Daoy (cell line): ENCODE measurements at places on chromosomes 4 and X. TPM values are rescaled to one million over a fixed set of nuclear protein-coding genes. Genes with fewer than 3 reads are reported as not detected.
A peak's percentile ranks its signal among the peaks of the same experiment; 100 is the strongest.

DNA sequence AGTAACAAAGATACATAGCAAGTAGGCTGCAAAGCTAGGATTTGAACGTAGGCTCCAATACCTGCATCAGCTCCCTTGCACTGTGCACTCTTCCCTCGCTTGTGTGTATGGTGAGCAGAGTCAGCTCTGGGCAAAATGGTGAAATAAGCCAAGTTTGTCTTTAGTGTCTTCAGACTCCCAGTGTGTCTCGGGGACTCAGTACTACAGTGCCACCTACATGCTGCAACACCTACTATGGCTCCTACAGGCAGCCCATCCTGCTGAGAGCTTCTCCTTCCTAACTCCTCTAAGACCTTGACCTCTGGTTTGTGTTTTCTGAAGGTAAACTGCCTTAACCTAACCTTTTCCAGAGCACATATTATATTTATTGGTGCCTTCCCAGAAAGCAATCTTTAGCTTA, 42.5 kb downstream of the RTL9 start:
- DNase-seq = no peak

GRCh38 chr4:94038195-94038594, 169.5 kb upstream of the SMARCAD1 start:
- DNase-seq = no peak

SYTL5 gene
- 0.24 and 0.29 TPM in 2 replicates for total RNA-seq

GRCh38 chr4:76733068-76733771, 164.7 kb downstream of the SOWAHB start:
- no peak for DNase-seq

H2BW1 gene
- total RNA-seq = not detected in 2 replicates

DNA sequence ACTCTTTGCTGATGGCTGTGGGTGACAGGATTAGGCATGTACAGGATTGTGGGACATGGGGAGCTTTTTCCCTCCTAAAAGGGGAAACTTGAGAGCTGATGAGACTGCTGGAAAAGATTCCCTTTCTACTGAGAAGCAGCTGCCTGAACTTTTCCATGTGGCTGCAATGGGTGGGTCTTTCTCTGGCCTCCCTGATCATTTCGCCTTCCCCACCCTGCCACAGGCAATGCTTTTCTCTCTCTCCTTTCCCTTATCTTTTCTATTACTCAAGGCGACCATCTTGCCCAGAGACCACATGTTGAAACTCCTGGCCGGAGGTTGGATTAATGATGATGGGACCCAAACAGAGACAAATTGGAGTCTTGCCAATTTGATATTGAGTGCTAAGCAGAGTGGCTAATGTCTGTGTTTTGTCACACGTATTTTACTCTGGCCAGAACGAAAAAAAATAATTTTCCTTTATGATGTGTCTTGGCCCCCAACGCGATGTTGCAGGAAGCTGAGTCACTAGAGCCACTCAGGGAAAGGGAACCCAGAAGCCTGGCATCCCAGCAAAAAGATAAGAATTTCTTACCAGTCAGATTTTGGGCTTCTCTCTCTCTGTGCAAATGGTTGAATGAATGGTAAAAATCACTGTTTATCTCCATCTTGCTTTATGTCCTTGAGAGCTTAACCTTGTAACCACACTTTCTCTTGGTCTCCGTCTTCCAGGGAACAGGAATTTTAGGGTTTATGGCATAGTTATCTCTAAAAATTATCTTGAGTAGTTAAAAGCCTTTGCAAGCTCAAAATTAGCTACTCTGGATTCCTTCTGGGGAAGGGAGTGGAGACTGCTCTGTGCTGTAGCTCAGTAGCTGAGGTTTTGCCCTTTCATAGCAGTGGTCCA, 19.4 kb upstream of the ATP8A1 start:
- no peak for DNase-seq

- DNase-seq = no peak
These were observed 13.7 kb downstream of the OCRL start for GRCh38 chrX:129553619-129554288.

NLGN3 gene
- total RNA-seq = not detected in 2 replicates

SPANXD gene
- total RNA-seq = 1.5 TPM in 1 of 2 replicates, not detected in the other

SLC10A6 gene
- not detected in 2 replicates for total RNA-seq

DNA sequence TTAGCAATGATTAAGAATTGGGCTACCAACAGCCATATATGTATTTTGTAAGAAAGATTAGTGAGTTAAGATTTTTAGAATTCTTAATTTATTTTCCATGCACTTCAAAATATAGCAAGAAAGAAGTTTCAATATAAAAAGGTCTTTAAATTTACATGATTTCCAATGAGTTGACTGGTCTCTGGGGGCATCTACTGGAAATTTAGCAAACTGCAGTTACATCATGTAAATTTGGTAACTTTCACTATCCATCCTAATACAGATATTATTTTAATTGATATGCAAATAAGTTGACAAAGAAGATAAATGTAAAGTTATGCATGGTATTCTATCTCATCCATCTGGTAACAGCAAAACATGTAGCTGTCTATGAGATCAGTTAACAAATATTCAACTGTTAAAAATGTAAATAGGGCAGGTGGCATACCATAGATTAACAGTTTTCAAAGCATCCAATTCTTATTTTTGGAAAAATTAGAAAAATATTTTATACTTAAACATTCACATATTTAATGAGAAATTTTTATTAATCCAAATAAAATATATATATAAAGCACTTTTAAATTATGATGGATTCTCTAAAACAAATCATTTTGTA, 29.1 kb downstream of the TTC29 start:
- DNase-seq = no peak

DNA sequence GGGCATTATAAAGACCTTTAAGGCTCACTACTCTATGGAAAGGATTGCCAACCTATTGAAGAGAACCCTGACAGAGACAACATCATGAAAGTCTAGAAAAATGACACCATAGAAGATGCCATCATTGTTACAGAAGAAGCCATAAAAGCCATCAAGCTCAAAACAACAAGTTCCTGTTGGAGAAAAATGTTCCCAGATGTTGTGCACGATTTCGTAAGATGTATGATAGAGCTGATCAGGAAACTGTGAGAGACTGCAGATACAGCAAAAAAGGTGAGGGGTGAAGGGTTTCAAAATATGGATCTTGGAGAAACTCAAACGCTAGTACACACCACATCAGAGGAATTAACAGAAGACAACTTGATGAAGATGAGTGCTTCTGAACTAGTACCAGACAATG, 53.3 kb downstream of the WDFY3 start:
- no peak for DNase-seq

DNA sequence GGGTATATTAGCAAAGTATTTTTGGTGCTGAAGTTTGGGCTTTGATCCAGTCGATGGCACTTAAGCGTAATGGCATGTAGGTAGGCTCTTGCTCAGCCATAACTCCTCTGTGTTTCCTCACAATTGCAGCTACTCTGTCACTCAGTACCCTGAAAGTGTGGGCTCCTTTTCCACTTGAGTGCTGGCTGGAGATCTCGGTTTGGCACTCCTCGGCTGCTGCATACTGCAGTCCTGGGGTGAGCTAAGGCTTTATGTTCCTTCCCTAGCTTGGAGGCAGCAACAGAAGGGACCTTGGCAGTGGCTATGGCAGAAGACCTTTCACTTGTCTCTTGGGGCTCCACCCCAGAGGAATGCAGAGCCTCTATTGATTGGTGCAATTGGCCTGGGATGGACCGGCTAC, 106.7 kb upstream of the GRXCR1 start:
- DNase-seq = no peak

GRCh38 chr4:84159762-84160161, 339.3 kb downstream of the NKX6-1 start:
- DNase-seq = no peak

DNA sequence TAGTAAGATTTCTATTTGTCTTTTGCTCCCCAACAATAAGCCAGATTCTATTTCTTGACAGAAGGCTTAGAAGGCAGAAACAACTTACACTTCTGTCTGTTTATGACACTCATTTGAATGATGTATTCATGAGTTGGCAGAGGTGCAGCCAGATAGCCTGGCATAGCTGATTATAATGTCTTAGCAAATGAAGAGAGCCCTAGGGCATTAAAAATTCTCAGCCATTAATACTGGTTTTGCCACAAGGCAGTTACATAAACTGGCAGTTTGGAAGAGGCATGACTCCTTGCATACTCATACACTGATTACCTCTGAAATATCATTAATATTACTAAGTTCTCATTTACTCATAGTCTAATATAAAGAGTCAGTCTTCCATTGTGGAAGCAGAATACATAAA, 728.5 kb upstream of the NDST4 start:
- DNase-seq = no peak

MAGIX gene
- total RNA-seq = 0.12 and 2.5 TPM in 2 replicates

DNA sequence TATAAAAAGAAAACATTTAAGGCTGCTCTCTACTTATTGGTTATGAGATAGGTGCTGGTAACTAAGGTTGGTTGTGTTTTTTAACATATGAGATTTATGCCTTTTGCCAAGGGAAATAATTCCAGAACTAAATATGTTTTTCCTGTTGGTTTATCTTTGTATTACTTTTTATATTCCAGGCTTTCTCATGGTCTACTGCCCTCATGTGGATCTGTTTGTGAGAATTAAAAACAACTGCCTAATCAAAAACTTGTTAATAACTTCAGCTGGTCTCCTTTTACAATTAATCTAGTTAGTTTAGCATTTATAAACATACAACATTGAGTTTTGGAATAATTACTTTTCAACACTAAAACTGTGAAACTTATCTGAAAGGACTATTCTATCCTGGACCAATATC, 1208.3 kb downstream of the ADGRL3 start:
- no peak for DNase-seq

- DNase-seq = no peak
These were observed 28.0 kb downstream of the FRMPD3 start for GRCh38 chrX:107477406-107477805.

APLN gene
- 0.34 and 1.1 TPM in 2 replicates for total RNA-seq

DNA sequence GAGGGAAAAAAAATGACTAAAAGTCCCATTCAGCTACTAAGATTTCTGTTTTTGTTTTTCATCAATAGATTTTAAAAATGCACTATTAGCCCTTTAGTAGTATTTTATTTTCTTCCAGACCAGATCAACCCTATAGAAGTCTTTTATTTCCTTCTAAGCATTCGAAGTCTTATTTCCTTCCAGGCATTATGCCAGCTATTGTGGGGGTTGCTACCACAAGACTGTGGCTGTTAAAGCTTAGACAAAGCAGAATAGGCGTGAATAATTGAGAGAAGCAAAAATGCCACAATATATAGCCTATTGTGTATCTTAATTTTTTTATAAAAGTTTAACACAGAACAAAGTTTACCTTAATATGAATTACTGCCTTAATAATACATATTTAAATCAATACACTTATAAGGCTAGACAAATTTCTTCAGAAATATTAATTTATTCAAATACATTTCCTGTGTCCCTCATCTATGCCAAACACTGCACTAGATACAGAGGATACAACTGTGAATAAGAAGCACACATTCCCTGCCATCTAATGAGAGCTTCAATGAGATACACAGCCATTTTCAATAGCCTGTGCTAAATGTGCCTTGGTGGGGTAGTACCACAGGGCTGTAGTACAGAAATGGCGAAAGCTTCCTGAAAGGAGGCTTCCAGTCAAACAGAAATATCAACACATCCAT, 33.1 kb downstream of the SLC10A7 start:
- peak; percentile 6 for DNase-seq

DNA sequence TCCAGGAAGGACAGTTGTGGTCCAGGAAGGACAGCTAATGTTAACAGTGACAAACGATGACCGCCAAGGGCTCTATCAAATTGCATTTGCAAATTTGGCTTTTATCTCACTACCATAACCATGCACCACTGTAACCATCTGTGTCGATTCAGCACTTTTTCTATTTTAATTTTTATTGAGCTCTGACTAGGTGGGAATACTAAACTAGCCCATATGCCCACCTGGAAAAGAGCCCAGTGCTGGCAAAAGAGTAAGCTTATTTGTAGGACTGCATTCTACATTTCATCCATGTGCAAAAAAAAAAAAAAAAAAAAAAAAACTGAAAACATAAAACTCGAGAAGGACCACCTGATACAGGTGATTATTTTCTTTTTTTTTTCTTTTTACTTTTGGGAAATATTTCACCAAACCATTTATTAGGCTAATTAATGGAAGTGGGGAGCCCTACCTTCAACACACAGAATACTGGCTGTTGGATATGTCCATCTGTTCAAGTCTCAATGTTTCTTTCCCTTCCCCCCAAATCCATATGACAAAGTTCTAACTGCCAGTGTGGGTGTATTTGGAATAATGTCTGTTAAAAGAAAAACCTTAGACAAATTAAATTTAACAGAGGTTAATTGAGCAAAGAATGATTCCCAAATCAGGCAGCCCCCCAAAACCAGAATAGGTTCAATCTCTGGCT, 99.5 kb upstream of the MXRA5 start:
- no peak for DNase-seq

DNA sequence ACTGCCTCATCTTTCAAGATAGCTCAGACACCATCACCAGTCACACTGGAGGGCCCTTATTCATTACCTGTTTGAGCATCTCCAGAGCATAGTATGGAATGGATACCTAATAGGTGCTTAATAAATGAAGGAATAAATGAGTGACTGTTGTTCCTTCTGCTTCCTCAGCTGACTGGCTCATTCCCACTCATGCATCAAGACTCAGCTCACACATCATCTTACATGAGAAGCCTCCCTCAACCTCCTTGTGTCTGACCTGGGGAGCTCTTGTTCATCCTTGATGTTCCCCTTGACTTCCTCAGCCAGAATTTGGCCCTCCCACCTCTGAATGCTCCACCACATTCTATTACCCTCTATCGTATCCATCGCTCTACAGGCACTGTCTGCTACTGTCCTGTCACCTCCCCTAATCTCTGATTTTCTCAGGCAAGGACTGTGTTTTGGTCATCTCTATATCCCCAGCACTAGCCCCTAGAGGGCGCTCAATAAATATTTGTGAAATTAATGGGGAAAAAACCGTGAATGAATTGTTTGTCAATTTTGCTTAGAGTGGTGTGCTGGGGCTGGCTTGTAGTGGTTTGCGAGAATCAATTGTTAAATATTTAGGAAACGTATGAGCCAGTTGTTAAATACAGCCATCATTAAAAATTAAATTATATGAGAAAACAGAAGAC, 88.3 kb downstream of the NHSL2 start:
- no peak for DNase-seq

GRCh38 chr4:30865691-30866090, 145.5 kb downstream of the PCDH7 start:
- DNase-seq = no peak

CC2D2A gene
- total RNA-seq = 10.4 and 11.7 TPM in 2 replicates

GRCh38 chr4:73800206-73800605, 36.3 kb upstream of the CXCL6 start:
- DNase-seq = no peak

XG gene
- total RNA-seq = not detected in 2 replicates

DNA sequence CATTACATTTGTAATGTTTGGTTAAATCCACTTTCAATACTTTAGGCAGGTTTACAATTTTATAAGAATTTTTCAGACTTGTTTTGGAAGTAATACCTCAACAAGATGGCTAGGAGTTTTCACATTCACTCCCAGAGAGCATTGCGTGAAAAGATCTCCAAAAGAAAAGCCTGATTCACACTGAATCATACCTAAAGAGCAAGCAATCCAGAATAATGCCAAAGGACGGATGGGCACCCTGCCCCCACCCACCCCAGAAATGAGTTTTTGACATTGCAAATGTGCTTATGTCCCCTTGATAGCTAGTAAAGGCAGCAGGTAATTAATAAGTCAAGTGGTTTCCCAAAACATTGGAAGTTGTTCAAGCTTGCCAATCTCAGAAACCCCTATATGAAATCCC, 557.7 kb upstream of the TENM3 start:
- peak; percentile 42 for DNase-seq

PRDM8 gene
- 0.69 and 1.1 TPM in 2 replicates for total RNA-seq
